ENCODE measurements at places on chromosomes 2 and 18.

DNA sequence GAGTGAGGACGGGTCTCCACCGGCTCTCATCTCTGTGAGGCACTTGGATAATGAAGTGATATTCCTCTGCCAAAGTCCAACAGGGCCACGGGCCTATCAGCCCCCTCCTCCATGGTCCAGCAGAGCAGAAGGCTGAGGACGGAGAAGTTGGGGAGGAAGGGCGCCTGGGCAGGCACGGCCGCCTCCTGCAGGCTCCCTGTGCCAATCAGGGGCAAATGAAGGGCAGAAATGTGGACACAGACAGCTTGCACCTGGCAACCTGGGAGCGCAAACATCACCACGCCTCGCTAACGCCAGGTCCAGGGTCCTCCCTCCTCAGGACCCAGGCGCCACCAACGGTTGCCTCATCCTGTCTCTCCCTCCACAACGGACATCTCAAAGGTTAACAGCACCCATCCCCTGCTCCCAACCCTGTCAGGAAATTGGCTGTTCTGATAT is 24.3 kb downstream of the SMAD7 start:
- DNase-seq: no peak

DNA sequence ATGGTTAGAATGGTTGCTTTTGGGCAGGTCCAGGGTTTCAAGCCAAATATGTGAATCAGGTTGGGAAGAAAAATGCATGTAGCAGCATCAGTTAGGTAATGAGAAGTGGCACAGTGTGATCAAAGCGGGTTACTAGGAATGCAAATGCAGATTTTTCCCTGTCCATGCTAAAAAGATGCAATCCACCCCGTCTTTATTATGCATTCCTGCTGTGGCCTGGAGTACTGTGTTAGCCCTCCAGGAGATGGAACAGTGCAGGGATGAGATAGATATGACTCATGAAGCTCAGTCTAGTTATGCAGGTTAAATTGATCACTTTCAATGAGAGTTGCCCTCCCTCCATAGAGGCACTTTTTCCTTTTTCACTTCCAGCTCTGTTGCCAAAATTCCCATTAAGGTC is 283.8 kb downstream of the CTNNA2 start:
- DNase-seq: no peak

DNA sequence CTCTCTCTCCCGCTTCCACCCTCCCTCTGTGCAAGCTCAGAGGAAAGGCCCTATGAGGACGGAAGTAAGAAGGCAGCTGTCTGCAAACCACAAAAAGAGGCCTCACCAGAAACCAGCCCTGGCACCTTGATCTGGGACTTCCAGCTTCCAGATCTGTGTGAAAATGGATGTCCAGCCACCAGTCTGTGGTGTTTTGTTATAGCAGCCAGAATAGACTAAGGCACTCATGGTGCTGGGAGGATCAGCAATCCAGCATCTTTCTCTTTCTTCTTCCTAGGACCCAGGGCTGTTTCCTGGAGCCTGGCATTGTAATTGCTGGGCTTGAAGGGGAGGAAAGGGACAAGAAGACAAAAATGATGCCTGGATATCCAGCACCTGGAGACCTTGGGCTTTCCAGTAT is 122.5 kb downstream of the SOCS6 start:
- DNase-seq: no peak

GRCh38 chr18:22044474-22045220 is 124.7 kb upstream of the GATA6 start:
- no peak for DNase-seq

- DNase-seq: no peak
These were observed 66.3 kb downstream of the SCN2A start for GRCh38 chr2:165305391-165306096.

DNA sequence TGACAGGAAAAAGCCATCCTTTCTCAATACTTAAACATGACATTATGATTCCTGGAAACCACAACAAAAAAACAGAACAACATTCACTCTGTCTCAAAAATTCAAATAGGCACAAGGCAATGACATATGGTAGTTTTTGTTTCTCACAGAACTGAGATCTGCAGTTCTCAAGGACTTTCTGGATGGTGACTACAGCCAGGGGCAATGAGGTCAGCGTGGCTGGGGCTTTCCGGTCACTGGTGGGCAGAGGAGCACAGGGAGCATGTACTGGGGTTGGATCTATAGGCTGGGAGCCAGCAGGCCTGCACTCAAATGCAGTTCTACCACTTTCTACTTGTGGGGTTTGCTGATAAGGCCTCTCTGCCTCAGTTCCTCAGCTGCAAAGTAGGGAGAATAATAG is 72.0 kb downstream of the CTAGE1 start:
- no peak for DNase-seq

DNA sequence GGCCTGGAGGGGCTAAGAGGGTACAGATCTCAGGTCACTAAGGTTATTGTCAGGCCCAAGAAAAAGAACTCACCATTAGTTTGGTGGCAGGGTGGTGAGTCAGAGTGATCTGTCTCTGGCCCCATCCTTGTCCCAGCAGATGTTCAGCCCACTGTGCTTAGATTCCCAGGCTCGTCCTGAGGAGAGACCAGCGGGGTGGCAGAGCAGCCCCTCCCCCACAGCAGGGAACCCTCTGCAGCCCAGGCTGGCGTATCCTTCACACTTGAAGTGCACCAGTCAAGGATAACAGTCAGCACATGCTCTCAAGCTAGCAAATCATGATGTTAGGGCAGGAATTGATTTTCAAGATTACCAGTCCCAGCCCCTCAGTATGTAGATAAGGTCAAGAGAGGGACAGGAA is 43.1 kb downstream of the TMEM185B start:
- DNase-seq: no peak

GRCh38 chr2:240856151-240856980 is 12.3 kb upstream of the AGXT start:
- no peak for DNase-seq

GRCh38 chr2:143530758-143531157 is 401.5 kb downstream of the ARHGAP15 start:
- DNase-seq: no peak

DNA sequence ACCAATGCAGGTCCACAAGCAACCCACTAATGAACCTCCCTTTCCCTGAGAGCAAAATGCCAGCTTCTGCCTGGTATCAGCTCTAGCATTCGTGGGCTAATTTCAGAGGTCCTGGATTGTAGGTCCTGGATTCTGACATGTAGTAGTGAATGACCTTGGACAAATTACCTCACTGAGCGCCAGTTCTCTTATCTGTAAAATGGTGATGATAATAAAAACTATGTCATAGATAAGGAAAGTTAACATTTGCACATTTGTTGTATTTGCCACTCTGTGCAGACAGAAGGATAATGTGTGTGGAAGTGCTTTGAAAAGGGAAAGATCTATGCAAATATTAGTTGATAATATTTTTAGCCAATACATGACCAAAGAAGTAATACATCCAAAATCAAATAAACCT is 4.1 kb upstream of the TET3 start:
- DNase-seq: no peak

GRCh38 chr2:9002637-9003365 is 683 bp downstream of the MBOAT2 start:
- DNase-seq: peak; percentile 6

DNA sequence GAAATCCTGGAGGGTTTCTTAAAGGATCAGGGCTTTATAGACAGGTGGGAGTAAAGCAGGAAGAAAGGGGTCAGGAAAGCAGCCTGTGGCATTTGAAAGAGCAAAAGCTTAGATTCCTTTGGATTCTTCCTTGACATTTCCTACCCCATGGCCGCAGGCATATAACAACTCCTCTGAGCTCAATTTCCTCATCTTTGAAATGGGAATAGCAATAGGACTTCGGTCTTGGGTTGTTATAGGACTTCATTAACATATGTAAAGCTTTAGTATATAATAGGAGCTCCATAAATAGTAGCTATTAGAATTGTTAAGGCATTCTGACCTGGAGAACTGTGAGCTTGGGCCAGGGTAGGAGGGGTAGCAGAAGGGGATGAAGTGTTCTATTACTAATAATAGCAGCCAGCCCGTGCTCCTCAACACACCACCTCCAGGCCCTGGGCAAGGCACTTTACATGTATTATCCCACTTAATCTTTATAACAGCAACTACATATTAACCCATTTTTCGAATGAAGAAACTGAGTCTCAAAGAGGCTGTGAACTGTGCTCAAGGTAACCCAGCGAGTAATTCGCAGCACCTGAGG is 10.6 kb downstream of the ZFP36L2 start:
- DNase-seq: no peak

- no peak for DNase-seq
These were observed 33.7 kb upstream of the MRPL33 start for GRCh38 chr2:27737676-27738348.

DNA sequence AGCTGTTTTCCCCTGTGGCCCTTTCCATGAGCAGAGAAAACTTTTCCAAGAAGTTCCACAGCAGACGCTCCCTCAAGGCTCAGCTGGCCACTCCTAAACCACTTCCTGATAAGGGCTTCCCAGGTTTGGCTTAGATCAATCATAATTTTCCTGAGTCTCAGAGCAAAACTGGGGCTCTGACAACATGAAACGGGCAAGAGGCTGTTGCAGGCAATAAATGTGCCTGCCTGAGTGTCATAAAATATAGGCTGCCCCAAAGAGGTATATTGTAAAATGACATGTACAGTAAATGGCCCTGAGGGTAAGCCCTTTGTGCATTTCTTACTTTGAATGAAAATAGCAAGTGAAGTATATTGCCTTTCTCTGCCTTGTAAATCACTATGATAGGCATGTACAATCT is 105.6 kb upstream of the UXS1 start:
- DNase-seq: no peak

- DNase-seq: peak; percentile 58
These were observed 37.2 kb upstream of the PXDN start for GRCh38 chr2:1781291-1782080.

GRCh38 chr2:191533693-191534180 is 144.2 kb upstream of the NABP1 start:
- no peak for DNase-seq

- no peak for DNase-seq
These were observed 238.1 kb downstream of the TMEM182 start for GRCh38 chr2:102999958-103000357.

DNA sequence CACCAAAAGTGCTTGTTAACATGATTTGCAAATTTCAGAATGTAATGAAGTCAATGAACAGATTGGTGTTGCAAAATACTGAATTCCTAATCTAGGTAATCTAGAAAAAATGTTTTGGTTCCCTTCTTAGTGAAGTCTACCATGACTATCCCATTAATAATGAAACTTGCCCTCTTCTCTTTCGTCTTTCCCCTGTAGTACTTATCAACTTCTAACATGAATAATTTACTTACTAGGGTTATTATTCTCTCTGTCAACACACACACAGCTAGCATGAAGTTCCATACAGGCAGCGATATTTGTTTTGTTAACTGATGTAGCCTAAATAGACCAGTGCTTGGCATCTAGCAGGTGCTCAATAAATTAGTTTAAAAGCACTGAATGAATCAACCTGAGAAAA is 160.2 kb downstream of the NCK2 start:
- no peak for DNase-seq

DNA sequence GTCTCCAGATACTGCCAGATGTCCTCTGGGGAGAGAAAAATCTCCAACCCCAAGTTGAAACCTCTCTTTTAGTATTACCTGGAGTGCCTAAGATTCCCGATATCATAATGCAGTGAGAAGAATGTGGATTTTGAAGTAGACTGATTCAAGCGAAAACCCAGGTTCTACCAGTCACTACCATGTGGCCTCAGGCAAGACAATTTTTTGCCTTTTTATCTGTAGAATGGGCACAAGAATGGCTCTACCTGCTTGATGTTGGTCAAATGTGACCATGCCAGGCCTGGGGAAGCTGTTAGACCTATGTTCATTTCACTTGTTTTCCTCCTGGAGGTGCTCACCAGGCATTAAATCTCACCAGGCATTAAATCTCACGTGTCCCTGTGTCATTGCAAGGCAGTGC is 131.3 kb downstream of the DDX1 start:
- DNase-seq: no peak

- DNase-seq: peak; percentile 97
These were observed 3.4 kb upstream of the DUSP2 start for GRCh38 chr2:96148410-96149217.

- no peak for DNase-seq
These were observed 9.0 kb downstream of the MALL start for GRCh38 chr2:110106642-110107041.

- no peak for DNase-seq
These were observed 18.9 kb downstream of the SDC1 start for GRCh38 chr2:20205915-20206524.

DNA sequence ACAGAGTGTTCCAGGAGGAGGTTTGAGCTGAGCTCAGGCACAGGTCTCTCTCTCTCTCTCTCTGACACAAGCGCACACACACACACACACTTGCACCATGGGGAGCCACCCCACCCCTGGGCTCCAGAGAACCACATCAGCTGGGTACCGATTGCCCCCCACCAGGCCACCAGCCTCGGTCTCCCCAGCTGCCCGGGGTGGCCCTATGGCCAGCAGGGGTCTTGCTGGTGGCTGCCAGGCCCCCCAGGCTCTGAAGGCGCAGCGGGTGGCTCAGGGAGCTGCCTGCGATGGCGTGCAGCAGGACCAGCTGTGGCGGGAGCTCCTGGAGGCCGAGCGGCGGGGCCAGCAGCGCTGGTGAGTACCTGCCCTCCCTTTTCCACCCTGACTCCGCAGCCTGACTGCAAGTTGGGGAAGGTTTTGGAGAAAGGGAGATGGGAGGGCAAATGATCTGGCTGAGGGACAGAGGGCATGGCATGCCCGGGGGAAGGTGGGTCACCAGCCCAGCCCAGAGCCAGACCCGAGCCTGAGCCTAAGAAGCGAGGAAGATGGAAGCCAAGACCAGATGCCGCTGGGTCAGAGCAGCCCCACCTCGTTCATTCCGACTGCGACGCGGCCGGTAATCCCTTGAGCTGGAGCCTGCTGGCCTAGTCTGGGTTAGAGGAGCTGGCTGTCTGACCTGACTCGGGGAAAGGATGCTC is 21.9 kb upstream of the SLC66A3 start:
- DNase-seq: no peak

DNA sequence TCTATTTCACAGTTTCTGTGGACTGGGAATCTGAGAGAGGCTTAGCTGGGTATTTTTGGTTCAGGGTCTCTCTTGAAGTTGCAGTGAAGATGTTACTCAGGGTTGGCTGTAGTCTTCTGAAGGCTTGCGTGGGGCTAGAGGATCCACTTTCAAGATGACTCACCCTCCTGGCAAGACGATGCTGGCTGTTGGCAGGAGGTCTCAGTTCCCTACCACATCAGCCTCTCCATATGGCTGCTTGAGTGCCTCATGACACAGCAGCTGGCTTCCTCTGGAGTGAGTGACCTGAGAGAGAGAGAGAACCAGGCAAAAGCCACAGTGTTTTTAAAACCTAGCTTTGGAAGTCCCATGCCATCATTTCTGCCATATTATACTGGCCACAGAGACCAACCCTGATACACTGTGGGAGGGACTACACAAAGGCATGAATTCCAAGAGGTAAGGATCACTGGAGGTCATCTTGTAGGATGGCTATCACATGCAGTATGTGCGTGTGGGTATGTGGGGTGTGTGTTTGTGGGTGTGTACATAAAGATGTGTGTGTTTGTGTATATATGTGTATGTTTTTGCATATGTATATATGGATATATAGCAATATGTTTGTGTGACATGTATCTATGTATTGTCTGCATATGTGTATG is 25.1 kb downstream of the DNPEP start:
- DNase-seq: peak; percentile 15

GRCh38 chr18:74632351-74632679 is 34.6 kb downstream of the ZNF407 start:
- no peak for DNase-seq
